ENCODE measurements at places on chromosomes 7 and 10.

DNA sequence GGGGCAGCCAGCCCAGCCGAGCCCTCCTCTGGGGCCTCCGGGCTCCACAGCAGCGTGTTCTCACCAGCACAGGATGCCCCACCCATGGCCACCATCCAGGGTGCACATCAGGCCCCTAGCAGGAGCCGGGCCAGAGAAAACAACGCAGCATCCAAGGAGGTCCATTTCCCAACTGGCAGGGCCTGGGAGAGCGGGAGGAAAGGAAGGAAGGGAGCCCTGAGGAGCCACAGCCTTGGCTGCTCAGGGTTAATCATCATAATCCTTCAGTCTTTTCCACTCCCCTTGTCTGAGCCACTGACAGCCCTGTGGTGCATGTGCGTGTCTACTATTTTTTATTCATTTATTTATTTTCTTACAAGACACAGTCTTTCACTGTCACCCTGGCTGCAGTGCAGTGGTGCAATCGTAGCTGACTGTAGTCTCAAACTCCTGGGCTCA, 3.6 kb downstream of the PLAC9 start:
- no peaks in the 10 kb centered on the region for H3K4me1 ChIP-seq
- no peaks in the 10 kb centered on the region for H3K36me3 ChIP-seq
- H3K27ac ChIP-seq: no peak overlapping the region
- no peak overlapping the region for H3K4me3 ChIP-seq
- H3K27me3 ChIP-seq: peaks cover 8% of the 10 kb centered on the region

- H3K36me3 ChIP-seq: no peaks in the 10 kb centered on the region
- no peaks in the 10 kb centered on the region for H3K27me3 ChIP-seq
- peak overlapping the region; percentile 44 for H3K27ac ChIP-seq
Observed at GRCh38 chr7:43018446-43018845, 86.3 kb downstream of the MRPL32 start.

DNA sequence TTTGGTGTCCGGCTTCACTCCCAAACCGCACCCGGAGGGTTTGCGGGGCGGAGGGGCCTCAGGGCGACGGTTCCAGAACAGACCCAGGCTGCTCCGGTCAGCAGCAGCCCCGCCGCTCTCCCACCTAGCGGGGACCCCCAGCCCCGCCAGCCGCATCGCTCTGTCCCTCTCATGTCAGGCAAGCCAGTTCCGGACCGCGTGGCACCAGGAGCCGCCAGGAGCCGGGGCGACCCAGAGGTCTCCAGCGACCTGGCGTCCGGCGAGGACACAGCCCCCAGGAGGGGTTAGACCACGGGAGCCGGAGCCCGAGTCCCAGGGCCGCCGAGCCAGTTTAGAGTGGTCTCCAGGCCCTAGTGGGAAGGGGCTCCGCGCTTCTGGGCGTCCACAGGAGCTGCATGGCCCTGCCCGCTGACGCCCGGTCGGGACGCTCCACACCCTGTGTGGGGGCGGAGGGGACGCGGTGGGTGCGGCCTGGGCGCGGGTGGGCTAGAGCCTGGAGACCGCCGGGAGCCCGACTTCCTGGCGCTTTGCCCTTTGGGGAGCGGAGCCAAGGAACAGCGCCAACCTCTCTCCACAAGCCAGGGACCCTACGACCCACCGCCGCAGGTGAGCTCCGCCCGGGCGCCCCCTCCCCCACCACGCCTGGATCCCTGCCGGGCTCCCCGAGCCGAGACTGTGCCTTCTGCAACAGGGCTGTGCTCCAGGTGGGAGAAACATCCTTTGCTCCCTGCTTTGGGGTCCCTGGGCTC, 43.4 kb downstream of the ZNF117 start:
- peak overlapping the region; percentile 6 for H3K4me3 ChIP-seq
- H3K36me3 ChIP-seq: no peaks in the 10 kb centered on the region
- H3K27ac ChIP-seq: no peak overlapping the region

DNA sequence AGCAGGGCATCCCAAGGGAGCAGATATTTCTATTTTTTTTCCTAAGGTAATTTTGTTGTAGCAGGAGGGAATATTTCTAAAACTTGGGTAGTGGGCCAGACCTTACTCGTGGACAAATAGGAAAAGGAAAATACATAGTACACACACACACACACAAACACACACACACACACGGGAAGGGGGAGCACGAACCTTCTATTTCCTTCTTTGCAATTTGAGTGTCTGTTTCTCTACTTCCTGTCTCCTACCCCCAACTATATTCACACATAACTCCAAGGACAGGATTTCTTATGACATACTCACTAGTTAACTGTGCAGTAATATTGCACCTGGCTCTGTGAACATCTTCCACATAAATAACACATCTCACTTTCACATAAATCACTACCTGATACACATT, 4.4 kb downstream of the LDB1 start:
- peaks cover 13% of the 10 kb centered on the region for H3K36me3 ChIP-seq
- DNase-seq: no peak
- peak overlapping the region; percentile 73 for H3K27ac ChIP-seq
- H3K4me3 ChIP-seq: no peak overlapping the region

- H3K4me3 ChIP-seq: no peak overlapping the region
- no peak for DNase-seq
- no peaks in the 10 kb centered on the region for H3K27me3 ChIP-seq
- H3K27ac ChIP-seq: no peak overlapping the region
Observed at GRCh38 chr10:105559333-105560097, 918.4 kb downstream of the SORCS3 start.

Data from RWPE2 (cell line).